ENCODE measurements at places on chromosomes 12 and 14. TPM values are rescaled to one million over a fixed set of nuclear protein-coding genes. Genes with fewer than 3 reads are reported as not detected.

- DNase-seq = no peak
Observed at GRCh38 chr12:113827539-113828114, 138.5 kb downstream of the RBM19 start.

DNA sequence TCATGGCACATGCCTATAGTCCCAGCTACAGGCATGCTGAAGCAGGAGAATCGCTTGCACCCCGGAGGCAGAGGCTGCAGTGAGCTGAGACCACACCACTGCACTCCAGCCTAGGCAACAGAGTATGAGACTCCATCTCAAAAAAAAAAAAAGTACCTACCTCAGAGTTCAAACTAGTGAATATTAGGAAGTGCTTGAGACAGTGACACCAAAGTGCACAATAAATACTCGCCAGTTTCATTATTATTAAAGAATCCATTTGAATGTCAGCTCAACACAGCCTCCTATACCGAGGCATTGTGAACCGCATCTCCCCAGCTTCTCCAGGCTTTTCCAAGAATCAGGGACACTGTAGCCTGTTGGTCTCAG, 5.0 kb downstream of the GAPDH start:
- DNase-seq = no peak

DNA sequence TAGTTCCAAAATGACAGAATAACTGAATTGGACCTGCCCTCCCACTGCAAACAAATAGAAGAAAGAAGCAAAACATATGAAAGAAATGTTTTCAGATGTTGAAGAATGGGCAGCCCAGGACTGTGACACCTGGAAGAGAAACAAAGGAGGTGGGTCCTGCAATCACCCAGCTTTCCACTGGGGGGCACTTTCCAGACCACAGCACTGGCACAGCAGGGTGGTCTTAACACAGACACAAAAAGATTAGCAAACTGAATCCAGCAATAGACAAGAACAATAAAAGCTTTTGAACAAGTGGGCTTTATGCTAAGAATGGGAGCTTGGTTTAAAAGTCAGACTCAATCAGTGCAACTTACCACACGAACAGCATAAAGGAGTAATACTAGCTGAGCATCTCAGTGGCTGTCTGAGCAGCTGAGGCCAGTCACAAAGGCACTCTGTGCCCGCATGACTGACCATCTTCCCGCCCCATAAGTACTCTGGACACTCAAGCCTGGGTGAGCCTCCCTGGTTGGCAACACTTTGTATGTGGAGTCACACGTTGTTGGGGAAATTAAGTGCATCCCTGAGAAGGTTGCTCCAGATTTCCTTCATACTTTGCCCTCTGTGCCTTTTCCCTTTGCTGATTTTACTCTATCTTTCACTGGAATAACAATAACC, 27.7 kb downstream of the JKAMP start:
- no peak for DNase-seq

DNA sequence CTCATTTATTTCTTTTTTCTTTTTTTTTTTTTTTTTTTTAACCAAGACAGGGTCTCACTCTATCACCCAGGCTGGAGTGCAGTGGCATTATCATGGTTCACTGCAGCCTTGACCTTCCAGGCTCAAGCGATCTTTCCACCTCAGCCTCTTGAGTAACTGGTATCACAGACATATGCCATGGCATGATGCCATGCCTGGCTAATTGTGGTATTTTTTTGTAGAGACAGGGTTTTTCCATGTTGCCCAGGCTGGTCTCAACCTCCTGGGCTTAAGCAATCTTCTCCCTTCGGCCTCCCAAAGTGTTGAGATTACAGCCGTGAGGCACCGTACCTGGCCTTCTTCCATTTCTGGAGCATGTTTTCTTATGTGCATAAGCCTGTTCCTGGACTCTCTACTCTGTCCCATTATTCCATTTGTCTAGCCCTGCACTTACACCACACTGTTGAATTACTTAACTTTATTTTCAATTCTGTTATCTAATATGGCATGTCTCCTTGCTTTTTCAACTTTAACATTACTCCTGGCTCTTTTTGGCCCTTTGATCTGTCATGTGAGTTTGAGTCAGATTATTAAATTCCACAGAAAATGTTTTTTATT, 47.9 kb upstream of the PTGDR start:
- no peak for DNase-seq

- no peak for DNase-seq
Observed at GRCh38 chr12:95115641-95116040, 42.2 kb upstream of the NR2C1 start.

GRCh38 chr12:108475396-108475795, 39.7 kb upstream of the FICD start:
- DNase-seq = no peak

DNA sequence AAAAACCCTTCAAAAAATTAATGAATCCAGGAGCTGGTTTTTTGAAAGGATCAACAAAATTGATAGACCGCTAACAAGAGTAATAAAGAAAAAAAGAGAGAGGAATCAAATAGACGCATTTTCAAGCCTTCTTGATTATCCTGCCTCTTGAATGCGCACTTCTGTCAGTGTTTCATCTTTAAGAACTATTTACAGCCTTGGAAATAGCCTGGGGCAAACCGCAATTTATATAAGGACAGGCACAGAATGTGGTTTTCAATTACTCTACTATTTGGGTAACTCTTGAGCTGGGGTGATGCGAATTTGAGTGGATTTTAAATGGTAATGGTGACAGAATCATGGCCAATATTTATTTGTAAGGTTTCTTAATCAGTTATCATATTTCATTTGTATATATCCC, 179.1 kb upstream of the OTX2 start:
- DNase-seq = no peak

Gene ANO2
- 4.8 TPM for polyA plus RNA-seq

Gene PTPRR
- polyA plus RNA-seq = 1.2 TPM

Gene SRRM4
- 0.27 TPM for polyA plus RNA-seq

Gene ORAI1
- 35.8 TPM for polyA plus RNA-seq

Gene WNT1
- 0.15 TPM for polyA plus RNA-seq

Gene TMEM52B
- polyA plus RNA-seq = 0.18 TPM

Measured in muscle of back (tissue), 13 donors.